ENCODE measurements at places on chromosomes 4 and X.

- DNase-seq = no peak
Observed at GRCh38 chrX:46571423-46572339, 1.9 kb upstream of the CHST7 start.

- DNase-seq = no peak
Observed at GRCh38 chr4:110197529-110198042, 829 bp downstream of the ELOVL6 start.

GRCh38 chrX:87063642-87064041, 454.0 kb upstream of the KLHL4 start:
- no peak for DNase-seq

DNA sequence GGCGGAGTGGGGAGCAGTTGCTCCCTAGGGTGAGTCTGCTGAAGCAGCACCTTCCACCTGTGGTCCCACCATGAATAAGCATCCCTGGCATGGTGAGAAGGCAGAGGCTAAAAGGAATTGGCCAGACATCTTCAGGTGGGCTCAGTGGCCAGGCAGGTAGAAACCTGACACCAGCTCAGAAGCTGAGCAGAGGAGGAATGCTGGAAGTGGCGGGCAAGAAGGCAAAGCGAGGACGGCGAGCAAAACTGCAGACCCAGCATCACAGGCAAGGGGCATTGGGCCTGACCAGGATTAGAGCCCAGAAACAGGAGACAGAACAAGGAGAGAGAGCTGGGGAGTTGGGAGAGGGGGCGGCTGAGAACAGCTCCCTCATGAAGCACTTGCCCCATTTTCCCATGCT, 25.3 kb downstream of the TSC22D3 start:
- no peak for DNase-seq

DNA sequence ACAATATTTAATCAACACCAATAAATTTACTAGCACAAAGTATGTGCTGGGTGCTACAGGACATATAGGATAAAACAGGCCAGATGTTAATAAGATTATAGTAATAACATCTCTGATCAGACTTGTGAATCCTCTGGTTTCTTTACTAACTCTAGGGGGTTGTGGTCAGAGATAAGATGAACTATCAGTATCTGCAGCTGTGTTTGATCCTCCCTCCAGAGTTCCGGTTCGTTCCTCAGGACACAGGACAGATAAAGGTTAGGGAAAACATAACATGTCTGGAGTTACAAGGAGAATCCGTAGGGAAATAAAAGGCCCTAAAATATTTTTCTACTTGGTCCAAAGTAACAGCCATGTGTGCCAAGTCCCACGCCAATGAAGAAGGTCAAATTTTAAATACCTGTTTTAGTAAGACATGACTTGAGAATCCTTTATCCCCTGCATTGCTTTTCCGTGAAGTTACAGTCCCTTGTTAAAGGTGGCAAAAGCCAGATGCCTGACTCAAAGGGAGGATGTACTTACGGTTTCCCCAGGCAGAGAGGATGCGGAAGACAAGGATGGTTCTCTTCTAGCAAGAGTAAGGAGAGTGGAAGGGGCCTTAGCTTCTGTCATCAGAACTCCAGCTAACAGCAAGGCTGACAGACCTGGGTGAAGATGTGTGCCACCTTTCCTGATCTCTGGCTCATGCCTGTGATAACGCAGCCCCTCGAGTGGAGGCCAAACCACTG, 44.4 kb downstream of the KIAA0232 start:
- DNase-seq = no peak

GRCh38 chrX:10156199-10157031, at the start of gene CLCN4:
Gene CLCN4 (plus strand): TSS chrX:10156975. CDS start chrX:10185033, 28,058 bp downstream.
- DNase-seq = no peak

GRCh38 chr4:80033581-80033980, 39.4 kb downstream of the ANTXR2 start:
- DNase-seq = no peak

DNA sequence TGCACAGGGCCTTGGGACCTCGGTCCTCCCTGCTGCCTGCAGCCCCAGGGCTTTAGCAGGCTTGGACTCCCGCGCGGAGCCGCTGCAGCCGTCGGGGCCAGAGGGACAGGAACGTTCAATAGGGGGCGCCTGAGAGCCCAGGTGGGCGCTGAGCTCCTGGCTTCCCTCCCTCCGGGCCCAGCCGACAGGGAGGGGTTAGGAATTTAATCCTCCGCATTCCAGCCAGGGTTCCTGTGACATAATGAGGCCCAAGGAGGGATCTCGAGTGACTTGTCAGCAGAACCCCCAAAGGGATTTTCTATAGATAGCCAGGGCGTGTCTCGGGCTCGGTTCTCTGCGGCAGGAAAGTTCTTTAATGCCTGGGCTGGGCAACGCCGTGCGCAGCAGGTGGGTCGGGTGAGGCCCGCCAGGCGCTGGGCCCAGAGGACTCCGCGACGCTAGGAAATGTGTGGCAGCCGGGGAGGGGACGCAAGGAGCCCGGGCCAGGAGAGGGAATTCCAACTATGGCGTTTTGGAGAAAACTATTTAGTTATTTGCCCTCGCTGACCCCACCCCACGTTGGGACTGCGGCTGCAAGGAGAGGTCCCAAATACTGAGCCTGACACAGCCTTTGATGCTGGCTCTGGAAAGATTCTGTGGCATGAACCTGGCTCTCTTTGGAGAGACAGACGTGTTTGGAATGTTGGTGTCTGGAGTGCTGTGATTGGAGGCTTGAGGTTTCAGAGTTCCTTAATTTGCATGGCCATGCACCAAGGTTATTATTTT, 285.2 kb upstream of the GATB start:
- DNase-seq = no peak

DNA sequence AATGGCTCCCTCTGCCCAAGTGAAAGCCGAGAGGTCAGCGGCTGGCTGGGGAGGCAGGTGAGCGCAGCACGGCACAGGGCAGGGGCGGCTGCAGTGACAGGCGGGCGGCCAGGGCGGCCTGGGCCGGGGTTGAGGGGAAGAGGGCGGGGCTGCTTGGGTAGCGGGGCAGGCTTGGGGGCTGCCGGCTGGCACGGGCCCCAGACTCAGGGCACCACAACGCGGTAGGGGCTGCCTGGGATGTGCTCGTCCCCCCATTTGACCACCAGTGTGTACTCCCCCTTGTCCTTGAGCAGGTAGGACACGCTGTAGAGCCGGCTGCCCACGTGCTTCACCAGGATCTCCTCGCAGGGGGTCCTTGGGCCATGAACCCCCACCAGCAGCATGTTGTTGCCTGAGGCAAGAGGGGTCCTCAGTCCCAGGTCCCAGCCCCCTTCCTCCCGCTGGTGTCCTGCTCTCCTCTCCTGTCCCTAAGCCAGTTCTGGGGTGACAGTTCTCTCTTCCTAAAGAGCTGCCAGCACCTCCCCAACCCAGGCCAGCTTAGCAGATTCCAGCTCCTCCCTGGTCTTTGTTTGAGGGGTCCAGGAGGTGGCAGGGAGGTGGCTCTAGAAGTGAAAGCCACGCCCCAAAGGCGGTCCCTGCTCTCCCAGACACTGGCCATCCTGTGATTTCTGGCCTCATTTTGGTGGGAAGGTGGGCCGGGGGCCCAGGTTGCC, 25.6 kb downstream of the FLNA start:
- DNase-seq = no peak

GRCh38 chrX:151680805-151681204, 14.5 kb upstream of the PRRG3 start:
- no peak for DNase-seq

DNA sequence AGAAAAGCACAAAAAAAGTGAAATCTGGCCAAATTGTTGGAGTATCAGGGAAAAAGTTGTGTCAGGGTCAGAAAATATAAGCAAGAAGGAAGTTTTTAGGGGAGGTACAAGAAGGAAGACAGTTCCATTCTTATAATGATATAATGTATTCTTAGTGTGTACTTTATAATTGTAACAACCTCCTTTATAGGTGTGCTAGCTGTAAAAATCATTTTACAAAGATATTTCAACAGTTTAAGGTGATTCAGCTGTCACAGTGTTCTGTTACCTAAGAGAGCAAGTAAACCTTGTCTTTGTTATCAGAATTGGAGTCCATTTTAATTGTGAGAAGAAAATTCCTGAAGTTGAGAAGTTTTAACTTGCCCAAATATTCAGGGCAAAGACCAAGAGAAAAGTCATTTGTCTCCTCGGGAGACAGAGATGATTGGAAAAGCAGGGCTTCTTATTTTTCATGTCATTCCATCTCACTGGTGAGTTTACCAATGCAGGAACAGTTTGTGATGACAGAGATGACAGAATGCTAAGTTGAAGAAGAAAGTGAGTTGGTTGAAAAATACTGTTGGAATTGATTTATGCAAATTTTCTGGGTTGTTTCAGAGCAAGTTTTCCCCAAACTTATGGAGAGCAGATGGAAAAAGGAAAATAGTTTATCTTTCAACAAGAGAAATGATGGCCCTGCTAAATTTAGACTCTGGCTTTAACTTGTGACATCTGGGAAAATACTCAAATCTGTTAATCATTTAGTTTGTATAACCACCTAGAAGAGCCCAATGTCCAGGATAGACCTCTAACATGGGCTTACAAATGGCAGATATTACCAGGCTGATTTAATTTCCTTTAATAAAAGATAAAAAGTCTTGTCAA, 14.8 kb downstream of the INTS6L start:
- no peak for DNase-seq

GRCh38 chr4:143352720-143353119, 16.0 kb downstream of the GAB1 start:
- no peak for DNase-seq

GRCh38 chr4:41213625-41214135, 662 bp downstream of the APBB2 start:
- DNase-seq = no peak

- no peak for DNase-seq
Observed at GRCh38 chr4:73683456-73683855, 56.9 kb upstream of the CXCL8 start.

- no peak for DNase-seq
Observed at GRCh38 chr4:15294832-15295231, 133.0 kb upstream of the C1QTNF7 start.

DNA sequence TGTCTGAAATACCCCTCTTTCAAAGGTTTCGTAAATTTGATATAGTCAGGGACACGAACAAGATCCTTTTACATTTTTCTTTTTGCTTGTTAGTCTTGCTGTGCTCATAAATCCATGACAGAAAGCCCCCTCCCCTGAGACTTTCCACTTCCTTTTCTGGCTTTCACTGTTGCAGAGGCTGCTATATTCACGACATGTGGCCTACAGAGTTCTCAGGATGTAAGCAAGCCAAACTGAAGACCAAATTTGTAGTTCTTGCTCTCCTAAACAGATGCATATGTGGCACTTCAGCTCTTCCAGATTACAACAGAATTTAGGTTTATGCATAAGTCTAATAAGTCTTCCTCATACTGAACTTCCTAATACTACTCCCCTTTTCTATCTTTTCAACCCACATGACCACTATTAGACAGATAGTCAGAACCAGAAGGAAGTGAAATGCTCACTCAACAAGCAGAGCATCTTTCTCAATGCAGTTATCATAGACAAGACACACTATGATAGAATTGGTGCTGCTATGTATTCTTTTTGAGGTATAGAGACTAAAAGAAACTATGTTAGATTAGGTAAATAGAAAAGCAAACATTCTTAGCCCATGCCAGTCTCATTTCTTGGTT, 15.0 kb downstream of the BTK start:
- no peak for DNase-seq

DNA sequence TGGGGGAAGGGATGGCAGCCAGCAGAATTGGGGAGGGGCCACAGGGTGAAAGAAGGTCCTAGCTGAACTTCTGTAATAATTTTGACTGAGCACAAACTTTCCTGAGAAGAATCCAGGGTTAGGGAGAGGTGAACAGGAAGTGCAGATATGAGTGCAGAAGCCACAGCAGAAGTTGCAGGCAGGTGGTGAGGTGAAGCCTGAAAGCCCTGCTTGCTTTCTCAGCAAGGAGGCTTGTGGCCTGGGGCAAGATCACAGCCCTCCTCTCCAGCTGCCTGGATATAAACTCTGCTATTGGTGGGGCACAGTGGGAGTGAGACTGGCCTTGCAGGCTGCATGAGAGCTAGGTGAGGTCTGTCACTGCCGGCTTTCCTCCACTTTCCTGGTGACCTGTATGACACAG, 44.1 kb upstream of the UPRT start:
- DNase-seq = no peak

DNA sequence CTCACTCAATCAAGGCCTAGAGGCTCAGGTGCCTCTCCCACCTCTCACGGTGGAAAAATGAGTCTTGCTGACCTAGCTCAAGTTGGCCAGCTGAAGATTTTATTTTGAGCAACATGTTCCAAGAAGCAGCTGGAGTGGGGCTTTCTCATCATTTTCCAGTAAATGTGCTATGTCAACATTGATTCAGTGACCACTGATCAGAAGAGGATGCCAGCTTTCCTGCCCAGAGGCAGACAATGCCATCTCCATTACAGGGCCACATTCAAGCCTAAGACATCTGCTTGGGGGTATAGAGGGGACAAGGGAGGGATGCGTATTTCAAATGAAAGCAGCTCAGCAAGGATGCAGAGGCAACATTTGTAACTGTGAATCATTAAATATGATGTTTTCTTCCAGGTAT, 3.0 kb downstream of the MEPE start:
- no peak for DNase-seq

DNA sequence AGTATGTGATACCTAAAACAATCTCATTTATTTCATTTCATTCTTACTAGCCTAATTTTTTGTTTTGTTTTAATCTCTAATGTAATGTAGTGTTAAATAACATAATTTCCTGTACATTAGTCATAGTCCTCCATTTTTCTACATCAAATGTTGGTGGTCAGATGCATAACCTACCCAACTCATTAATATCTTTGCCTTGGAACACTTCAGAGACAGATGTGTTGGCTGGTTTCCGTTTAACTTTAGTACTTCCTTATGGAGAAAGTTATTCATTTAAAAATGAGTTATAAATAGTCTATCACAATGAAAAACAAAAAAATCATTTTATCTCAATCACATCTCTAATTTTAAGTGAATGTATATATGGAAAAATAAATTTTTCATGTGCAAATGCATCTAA, 190.2 kb downstream of the ANTXR2 start:
- no peak for DNase-seq

GRCh38 chr4:183618681-183619080, 40.3 kb downstream of the RWDD4 start:
- no peak for DNase-seq

DNA sequence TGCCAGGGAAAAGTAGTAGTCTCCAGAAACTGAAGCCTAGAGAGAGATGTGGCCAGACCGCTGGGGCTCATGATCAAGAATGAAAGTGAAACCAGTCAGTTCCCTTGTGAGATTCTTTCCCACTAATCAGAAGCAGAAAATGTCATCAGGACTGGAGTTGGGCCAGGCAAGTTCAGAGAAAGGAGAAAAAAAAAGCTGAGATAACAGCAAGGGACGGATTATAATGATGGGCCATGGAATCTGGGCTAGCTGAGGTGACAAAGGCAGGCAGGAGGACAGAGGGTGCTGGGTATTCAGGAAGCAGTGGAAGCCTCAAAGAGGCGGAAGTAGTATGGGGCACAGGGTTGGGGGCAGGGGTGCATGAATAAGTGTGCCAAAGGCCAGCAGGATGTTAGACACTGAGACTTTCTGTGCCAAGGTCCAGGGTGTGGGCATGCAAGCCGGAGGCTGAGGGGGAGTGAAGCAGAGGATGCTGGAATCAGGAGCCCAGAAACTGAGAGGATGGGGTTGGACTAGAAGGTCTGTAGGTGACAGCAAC, 2.5 kb downstream of the CXorf38 start:
- DNase-seq = no peak

- no peak for DNase-seq
Observed at GRCh38 chr4:40720351-40720750, 29.4 kb upstream of the NSUN7 start.

GRCh38 chr4:117400039-117400835, 314.9 kb upstream of the TRAM1L1 start:
- DNase-seq = no peak
